ENCODE measurements at places on chromosomes 4 and X.

DNA sequence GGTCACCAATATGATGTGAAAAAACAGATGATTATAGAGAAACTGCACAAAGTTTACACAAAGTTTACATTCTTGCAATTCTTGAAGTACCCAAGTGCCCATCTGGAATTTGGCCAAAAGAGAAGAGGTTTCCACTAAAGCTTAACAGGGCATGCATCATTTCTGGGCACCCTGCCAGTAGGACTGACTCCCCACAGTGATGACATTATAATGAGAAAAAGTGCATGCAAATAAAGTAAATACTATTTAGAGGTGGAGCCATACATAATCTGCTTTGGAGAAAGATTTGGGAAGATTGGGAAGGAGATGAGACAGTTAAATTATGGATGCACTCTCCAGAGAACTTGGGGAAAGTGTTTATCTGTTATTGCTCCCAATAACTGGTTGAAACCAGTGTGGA lies 93.7 kb upstream of the TRPC3 start:
- DNase-seq = no peak

DNA sequence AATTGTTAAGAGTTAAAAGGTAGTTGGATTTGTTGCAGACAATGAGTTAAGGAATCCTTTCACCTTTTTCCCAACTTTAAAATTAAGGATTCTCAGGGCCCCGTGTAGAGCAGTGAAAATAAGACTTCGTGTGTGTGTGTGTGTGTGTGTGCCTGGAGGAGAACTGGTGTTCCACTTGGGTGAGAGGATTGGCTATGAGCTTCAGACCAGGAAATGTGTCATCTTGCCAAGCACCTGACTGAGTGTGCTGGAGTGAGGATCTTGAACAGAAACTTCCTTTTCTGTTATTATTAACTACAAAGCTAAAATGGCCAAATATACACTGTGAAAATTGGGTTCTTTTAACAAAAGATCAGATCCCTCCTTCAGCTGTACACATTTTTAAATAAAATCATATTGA lies 113.1 kb upstream of the VCX2 start:
- no peak for DNase-seq

DNA sequence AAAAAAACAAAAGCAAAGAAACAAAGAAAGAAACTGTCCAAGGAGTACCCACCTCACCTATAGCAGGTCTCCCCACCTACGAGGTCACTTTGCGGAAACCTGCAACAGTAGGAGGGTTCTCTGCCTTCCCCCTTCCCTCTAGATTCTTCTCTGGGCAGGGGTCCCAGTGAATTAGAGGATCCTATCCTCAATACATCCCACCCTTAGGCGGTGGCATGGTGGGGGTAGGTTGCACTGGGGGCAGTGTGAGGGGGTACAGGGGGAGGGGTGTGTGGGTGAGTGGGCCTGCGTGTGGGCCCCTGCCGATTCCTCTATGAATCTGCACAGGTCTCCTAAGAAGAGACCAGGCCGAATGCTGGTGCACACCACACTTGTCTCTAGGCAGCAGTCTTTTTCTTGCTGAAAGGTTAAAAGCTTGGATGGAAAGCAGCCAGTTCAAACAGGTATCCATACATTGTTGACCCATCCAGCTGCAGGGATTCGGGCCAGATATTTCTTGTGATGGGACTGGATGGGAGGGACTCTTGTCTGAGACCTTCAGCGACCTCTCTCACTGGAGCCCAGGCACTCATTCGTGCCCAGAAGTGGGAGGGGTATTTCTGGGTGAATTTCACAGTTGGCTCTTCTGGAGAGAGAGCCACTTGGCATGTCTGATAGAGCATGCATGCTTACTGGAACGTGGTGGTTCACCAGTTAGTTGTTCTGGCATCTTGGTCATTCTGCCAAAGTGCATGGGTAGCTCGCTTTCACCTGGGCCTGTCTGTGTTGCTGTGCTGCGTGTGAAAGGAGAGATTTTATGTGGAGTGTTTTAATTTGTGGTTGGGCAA lies 65.6 kb downstream of the NBDY start:
- no peak for DNase-seq

- no peak for DNase-seq
Observed at GRCh38 chrX:146224442-146224841, 406.8 kb downstream of the SLITRK2 start.

DNA sequence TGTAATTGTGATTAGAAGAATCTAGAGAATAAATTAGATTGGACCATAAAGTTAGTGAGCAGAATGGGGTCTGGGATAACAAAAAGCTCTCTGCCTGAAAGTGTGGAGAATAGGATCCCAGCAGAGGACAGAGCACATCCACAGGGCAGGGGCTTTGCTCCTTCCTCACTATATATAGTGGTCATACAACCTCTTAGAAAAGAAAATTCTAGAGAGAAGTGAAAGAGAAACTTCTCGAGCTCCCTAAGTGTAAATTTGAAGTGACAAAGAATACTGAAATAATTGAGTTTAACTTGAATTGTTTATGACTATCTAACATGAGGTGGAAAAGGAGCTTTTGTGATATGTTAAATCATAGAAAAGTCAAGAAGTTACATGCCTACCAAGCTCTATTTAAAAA lies 14.9 kb downstream of the ADAM29 start:
- no peak for DNase-seq

DNA sequence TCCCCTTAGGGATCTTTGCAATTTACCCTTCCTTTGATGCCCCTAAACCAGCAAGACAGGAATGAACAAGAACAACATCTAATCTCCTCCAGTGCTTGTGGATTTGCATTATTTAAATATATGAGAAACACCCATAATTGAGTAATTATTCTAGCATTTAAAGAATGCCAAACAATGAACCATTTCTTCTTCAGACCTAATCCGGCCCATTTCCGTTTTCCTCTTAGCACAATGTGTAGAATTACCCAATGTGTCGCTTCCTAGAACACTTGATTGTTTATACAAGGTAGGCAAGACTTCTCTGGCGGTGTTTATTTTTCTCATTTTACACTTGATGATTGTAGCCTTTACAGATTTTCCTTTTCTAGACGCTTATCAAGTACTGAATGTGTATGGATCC lies 43.5 kb downstream of the CLDN34 start:
- no peak for DNase-seq

GRCh38 chr4:20901851-20902250 lies 201.6 kb downstream of the PACRGL start:
- no peak for DNase-seq

DNA sequence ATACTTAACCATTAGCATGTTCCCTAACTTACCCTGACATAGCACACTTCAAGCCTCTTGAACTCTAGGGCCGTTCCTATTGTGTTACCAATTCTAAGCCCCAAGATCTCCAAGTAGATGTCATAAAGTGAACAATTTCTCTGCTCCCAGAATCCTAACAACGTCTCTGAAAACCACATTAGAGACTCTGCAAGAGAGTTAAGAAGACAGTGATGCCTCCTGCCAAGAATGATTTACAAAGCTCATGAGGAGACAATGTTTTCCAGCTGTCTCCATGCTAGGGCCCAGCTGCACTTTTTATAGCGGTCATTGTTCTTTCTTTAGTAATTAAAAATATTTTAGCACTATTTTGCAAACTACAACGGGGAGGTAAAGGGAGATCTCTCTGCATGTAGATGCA lies 358.4 kb downstream of the PPP3CA start:
- no peak for DNase-seq

- no peak for DNase-seq
Observed at GRCh38 chr4:152935143-152935542, 980 bp upstream of the FHDC1 start.

DNA sequence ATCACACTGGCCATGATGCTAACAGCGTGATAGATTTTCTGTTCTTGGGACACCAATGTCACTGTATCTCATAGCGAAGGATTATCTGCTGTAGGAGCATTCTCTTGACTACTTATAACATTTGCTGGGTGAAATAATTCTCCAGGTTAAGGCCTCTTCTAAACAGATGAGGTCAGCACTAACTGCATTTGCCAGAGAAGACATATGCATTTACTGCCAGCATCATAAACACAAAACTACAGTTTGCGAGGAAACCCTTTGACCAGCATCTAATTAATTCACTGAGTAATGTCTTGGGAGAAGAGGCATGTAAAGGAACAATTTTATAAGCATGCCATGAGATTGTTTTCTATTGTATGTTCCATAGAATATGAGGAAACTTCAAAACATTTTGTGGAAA lies 13.9 kb downstream of the TBC1D1 start:
- no peak for DNase-seq

DNA sequence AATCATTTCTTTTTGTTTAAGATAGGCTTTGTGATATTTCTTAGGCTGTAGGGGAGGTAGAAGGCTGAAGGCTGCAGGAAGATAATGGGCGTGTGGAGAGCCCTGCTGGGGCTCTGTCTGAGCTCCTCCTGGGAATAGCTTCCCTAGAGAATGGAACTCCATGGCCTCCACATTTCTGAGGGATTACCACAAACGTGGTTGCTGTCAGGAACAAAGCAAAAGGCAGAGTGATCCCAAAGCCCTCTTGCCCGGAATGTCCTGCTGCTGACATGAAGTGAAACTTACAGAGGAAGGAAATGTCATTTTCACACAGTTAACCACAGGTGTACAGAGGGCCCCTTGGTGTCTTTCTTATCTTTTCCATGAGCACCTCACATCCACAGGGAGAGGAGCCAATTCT lies 89.3 kb downstream of the DDIT4L start:
- no peak for DNase-seq

GRCh38 chrX:10217198-10217597 lies 60.4 kb downstream of the CLCN4 start:
- DNase-seq = no peak

- DNase-seq = no peak
Observed at GRCh38 chr4:162586266-162586665, 422.5 kb upstream of the FSTL5 start.

DNA sequence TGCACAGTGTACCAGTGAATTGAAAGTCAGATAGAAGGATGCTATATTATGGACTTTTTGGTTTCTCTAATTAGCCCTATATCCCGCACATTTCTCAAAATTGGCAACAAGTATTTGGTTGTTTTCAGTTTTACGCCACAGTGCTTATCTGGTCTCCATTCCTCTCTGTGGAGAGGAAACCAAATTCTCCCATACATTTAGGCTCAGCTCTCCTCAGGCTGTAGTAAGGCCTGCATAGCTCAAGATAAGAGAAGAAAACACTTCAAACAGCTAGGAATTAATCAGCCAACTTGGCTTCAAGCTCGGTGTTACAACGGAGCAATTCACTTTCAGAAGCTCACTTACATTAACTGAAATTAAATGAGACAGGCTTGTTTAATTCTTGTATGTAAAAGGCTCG lies 263.2 kb downstream of the PDHA2 start:
- no peak for DNase-seq

DNA sequence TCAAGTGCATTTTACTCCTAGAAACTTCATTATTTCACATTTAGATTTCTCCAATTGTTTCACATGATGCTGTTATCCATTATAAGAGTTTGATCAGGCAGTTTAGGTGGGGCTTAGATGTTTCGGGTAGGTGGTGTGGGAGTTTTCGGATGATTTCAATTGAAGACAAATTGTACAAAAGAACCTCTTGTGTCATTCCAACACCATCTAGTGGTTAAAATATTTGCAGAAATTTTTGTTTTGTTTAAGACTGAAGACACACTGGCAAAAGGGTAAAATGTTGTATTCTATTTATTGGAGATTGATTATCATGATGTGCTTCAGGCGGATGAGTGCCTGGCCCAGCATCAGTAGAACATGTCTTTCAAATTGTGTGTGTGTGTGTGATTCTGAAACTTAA lies 212.7 kb downstream of the SH3BGRL start:
- DNase-seq = no peak

Data from activated CD8-positive, alpha-beta memory T cell treated with anti-CD3 and anti-CD28 coated beads for 1 hour (primary cell).